Renal cortex interstitium (tissue), 15 donors: ENCODE measurements at places on chromosomes 13 and 19. TPM values are rescaled to one million over a fixed set of nuclear protein-coding genes. Genes with fewer than 3 reads are reported as not detected.

Gene PBX4
- 2.6 TPM for polyA plus RNA-seq

Gene PHF11
- polyA plus RNA-seq: 41.2 TPM

Gene SIGLECL1
- not detected for polyA plus RNA-seq

Gene ADAMTSL5
- polyA plus RNA-seq: 1.2 TPM

Gene FFAR3
- 0.17 TPM for polyA plus RNA-seq
